ENCODE measurements at places on chromosomes 3 and 15.

DNA sequence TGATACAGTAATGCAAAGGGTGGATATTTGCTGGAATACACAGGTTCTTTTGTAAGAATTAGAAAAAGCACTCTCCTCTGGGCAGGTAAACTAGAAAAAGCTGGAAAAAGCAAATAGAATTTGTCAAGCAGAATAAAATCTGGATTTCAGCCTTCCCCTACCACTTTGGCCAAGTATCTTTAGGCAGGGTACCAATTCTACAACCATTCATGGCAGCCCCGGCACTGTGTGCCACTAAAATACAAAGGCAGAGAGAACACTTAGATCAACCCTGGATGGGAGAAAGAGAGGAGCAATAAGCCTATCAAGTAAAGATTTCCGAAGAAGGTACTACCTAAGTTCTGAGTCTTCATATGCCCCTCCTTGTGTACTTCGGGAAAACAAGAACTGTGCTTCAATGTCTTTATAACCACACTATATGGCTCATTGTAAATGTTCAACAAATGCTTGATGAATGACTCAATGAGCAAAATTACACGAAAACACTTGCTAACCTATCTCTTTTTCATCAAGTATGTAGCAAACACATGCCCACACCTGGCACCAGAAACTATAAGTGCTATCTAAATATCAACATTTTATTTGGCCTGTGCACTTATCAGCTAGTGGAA is 20.8 kb downstream of the STAG1 start:
- no peak for DNase-seq

DNA sequence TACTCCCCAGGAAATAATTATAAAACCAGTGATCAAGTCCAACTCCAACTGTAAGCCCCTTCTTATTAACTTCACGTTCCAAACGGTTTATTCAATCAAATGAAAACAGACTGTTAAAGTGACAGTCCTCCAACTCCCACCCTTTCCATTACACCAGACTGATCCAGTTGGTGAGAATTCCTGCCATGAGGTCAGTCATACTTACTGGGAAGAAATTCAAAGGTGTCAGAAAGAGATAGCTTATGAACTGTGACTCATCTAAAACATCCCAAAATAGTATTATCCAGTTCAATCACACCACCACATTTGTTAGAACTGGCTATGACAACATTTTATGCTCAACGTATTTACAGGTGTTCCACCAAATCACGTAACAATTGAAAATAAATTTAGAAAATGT is 19.5 kb downstream of the SMARCC1 start:
- DNase-seq = no peak

GRCh38 chr3:48436855-48437254 is 3.1 kb downstream of the CCDC51 start:
- DNase-seq = no peak

DNA sequence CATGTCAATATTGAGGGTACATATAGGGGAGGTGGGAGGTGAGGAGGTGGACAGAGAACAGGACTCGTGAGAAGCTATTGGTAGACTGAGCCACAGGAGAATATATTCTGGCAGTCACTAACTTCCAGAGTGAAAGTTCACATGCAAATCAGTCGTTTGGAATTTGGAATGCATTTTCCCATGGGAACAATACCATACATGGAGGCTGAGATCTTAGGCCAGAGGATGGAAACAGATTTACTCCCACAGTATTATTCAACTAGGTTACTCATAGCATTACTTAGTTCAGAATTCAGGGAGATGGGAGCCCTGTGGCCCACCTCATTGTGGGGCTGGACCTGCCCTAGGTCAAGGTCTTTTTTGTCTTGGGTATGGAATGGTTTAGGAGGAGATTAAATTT is 36.4 kb upstream of the ABHD2 start:
- no peak for DNase-seq

DNA sequence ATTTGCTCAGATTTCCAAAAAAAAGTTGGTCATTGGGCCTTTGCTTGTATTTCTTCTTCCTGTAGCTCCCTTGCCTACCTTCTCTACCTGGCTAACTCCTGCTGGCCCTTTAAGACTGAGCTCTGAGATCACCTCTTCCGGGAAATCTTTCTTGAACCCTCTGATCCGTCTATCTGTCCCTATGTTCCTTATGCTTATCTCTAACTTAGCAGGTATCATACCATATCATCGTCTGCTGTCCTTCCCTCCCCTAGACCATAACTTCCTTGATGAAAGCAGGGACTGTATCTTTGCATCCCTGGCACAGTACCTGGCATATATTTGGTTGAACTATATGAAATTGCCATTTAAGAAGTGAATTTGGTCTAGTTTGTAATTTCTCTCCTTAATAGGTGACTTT is 42.3 kb downstream of the PDE8A start:
- no peak for DNase-seq

DNA sequence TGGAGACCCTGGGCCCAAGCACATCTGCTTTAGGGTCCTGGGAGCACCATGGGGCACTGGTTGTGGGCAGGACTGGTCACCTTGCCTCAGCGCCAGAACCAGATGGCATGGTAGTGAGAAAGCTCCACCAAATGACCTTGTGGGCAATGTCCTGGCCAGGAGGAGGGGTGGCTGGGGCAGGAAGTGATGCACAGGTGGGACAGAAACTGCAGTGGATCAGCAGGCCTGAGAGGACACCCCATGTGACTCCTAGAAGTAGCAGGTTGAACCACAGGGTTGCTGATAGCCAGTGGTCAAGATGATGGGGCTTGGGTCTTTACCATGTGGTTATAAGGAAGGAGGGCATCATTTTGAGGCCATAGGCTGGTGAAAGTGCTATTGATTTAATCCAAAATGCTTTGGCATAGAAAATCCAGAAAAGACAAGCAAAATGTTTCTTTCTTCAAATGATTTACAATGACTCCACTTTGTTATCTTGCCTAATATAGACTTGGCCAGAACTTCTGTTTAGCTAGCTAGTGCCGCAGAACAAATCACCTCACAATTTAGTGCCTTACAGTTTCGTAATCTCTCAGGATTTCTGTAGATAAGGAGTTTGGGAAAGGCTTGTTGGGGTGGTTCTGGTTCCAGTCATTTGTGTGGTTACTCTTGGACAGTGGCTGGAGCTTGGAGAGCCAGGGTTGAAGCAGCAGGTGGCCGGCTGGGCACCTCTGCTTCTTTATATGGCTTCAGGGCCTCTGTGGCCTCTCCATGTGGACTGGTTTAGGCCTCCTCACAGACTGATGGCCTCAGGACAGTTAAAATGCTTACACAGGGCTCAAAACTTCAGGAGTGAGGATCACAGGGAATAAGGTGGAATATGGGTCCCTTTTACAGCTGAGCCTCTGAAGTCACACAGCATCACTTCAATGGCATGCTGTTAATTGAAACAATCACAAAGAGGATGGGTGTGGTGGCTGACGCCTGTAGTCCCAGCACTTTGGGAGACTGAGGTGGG is 27.5 kb downstream of the TMEM158 start:
- DNase-seq = no peak

DNA sequence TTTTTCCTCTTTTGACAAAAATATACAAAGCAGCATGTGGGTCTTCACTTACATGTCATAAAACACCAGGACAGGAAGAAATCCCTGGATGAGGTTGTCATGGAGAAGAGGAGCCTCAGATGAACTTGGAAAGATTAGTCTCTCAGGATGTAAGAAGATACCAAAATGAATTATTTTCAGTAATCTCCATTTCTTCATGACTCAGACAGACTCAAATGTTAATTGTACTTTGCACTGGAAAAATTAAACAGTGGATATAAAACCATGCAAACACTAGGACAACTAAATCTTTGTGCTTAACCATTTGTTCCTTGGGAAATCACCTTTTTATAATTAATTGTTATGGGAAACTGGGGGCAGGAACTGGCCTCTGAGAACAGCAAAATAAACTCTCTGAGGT is 237.0 kb downstream of the CD47 start:
- no peak for DNase-seq

GRCh38 chr3:145170121-145170520 is 990.9 kb downstream of the PLOD2 start:
- DNase-seq = no peak

DNA sequence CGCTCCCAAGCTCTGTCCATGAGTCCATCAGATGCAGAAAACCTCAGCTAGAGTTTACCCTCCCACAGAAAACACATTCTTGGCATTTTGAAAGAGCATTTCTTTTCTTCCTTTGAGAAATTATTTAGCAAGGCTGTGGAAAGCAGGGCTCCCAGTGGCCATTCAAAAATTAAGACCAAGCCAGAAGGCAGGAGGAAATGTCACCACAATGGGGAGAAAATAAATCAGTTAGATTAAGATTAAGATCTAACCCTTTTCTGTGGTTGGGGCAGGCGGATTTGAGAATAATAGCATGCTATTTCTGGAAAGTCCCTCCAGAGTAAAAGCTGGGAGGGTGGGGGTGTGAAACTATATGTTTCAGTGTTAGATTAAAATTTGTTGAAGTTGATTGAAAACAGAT is 20.2 kb downstream of the LRIG1 start:
- DNase-seq = no peak

GRCh38 chr3:68436619-68437401 is 495.5 kb downstream of the TAFA4 start:
- no peak for DNase-seq

GRCh38 chr3:23615068-23615467 is 190.7 kb upstream of the UBE2E1 start:
- DNase-seq = no peak

DNA sequence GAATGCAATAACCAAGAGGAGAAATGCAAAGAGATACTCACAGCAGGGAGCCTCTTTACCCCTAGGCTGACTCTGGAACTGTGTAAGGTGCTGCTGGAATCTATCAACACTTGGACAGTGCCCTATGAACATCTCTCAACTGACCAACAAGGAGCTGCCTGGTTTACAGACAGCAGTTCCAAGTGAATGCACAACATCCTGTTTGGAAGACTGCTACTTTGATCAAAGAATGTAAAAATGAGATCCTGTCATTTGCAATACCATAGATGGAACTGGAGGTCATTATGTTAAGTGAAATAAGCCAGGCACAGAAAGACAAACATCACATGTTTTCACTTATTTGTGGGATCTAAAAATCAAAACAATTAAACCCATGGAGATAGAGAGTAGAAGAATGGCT is 136.3 kb downstream of the IMPG2 start:
- DNase-seq = no peak

DNA sequence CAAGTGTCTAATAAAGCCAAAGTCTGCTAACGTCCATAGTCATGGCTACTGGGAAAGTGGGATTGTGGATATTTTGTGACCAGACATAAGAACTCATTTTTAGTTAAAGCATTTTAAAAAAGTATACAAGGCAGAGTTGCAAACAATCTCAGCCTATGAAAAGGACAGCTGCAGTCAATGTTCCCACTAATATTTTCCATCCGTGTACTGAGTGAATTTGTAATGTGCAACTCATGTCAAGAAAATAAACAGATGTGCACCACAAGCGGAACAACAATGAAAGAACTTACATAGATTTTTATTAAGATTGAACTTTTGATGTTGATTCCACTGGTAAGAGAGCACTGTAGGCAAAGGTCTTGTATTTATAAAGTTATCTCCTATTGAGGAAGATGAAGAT is 231.3 kb upstream of the SEMA6D start:
- DNase-seq = no peak

GRCh38 chr3:188021041-188021440 is 132.9 kb upstream of the LPP start:
- no peak for DNase-seq

DNA sequence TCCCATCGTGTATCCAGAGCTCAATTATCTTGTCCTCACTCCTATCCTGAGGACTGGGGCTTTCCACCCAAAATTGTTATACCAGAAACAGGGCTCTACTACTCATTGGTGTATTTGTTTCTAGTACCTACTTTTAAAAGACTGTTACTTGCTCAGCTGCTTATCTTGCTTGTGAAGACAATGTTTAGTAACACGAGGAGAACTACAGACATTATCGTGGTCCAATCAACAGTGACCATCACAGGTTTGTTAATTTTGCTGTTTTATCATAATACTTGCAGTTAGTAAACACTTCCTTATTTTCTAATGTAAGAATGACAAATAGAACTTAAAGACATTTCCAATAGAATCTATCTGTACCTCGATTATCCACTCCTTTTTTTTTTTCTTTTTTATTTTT is 13.5 kb downstream of the LRCH3 start:
- DNase-seq = no peak

GRCh38 chr3:49882166-49882565 is 12.5 kb upstream of the CAMKV start:
- no peak for DNase-seq

- DNase-seq = no peak
Observed at GRCh38 chr3:47425959-47426358, 45.1 kb downstream of the PTPN23 start.

DNA sequence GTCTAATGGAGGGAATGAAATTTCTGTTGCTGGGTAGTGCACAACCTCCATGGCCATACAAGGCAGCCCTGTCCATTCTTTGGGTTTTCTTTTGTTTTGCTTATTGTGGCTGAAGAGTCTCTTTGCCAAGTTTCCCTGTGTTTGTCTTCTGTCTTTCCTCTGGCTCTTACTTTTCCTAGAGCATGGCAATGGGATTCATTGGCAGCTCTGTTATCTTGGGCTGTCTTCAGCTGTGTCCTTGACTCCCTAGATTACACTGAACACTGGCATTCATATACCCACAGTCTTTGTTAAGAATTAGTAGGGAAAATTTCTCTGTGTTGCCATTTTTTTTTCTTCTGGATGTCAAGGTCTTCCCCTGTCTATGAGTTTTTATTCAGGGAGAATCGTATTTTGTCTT is 16.1 kb upstream of the DCBLD2 start:
- no peak for DNase-seq

- no peak for DNase-seq
Observed at GRCh38 chr3:77605865-77606264, 566.0 kb downstream of the ROBO2 start.

DNA sequence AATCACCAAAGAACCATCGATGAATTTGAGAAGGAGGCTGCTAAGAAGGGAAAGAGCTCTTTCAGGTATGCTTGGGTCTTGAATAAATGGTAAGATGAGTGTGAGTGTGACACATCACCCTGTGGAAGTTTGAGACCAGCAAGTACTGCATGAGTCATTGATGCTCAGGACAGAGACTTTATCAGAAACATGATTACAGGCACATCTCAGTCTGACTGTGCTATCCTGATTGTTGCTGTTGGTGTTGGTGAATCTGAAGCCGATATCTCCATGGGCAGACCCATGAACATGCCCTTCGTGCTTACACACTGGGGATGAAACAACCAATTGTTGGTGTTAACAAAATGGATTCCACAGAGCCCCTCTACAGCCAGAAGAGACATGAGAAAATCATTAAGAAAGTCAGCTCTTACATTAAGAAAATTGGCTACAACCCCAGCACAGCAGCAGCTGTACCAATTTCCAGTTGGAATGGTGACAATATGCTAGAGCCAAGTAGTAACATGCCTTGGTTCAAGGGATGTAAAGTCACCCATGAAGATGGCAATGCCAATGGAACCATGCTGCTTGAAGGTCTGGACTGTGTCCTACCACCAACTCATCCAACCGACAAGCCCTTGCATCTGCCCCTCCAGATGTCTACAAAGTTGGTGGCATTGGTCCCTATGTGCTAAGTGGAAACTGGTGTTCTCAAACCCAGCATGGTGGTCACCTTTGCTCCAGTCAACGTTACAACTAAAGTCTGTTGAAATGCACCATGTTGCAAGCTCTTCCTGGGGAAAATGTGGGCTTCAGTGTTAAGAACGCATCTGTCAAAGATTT is 20.5 kb downstream of the TM4SF4 start:
- DNase-seq = no peak

Data from stimulated activated CD8-positive, alpha-beta memory T cell treated with anti-CD3 and anti-CD28 coated beads, Interleukin-4, amount 100 ng/mL, for 1 hour (primary cell).